ENCODE measurements at places on chromosomes 11 and 22.
A peak's percentile ranks its signal among the peaks of the same experiment; 100 is the strongest.

DNA sequence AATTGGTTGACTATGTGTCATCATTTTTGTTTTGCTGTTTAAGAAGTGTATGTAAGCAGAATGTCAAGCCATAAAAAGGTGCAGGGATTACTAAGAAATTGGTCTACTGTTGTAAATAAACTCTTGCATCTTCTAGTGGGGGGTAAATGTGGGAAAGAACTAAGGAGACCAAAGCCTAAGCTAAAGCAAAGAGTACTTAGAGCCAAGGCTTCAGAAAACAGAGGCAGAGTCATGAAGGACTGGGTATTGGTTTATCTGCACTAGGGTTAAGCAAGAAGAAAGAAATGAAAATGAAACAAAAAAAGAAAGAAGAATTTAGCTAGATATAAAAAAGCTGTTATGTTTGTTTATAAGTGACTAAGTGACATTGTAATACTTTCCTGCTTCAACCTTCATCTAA is 628.1 kb downstream of the METTL15 start:
- H3K4me3 ChIP-seq: no peak overlapping the region
- peaks cover 3% of the 10 kb centered on the region for H3K4me1 ChIP-seq
- no peaks in the 10 kb centered on the region for H3K36me3 ChIP-seq
- peaks cover 74% of the 10 kb centered on the region for H3K27me3 ChIP-seq
- H3K27ac ChIP-seq: no peak overlapping the region
- DNase-seq: no peak

DNA sequence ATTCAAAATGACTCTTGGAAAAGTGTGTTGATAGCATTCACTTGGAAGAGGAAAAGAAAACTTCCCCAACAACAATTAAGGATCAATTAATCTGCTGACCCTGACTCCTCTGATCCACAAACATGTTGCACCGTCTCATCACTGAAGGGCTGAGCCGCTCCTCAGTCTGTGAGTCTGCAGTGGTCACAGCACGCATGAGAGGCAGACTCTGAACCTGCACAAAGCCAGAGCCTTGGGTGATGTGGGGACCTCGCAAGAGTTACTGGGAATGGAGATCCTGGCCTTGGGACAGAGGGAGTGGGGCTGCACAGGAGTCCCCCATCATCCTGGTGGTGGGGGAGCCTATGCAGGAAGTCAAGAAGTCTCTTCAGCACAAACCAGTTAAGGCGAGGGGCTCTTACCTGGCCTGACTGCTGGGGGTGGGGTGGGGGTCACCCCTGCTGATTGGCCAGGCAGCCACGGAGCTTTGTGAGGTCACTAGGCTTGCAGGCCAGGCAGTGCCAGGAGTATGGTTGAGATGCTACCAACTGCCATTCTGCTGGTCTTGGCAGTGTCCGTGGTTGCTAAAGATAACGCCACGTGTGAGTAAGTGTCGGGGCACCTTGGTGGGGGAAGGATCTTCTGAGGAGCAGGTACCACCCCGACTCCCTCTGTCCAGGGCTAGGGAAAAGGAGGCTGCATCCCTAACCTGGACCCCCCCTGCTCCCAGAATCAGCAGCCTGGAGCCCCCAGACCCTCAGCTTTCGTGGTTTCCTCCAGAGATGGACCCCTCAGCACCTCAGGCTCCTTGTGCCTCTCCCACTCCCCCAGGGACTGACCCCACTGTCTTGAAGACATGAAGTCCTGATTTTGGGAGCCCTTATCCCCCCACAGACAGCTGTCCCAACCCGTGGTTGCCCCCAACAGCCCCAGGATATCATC is at the start of gene ACR:
ACR (plus strand) TSS at position 477 of the 921 bp plus-strand sequence; CDS start at position 509, 32 bp downstream.
- no peaks in the 10 kb centered on the region for H3K36me3 ChIP-seq
- no peak within 1 kb of the TSS for H3K27ac ChIP-seq
- H3K27me3 ChIP-seq: peaks cover 45% of the 10 kb centered on the region
- H3K4me3 ChIP-seq: no peak within 1 kb of the TSS
- peak; percentile 44 for DNase-seq

GRCh38 chr11:92259861-92260260 is 35.2 kb downstream of the FAT3 start:
- H3K4me1 ChIP-seq: peaks cover 5% of the 10 kb centered on the region
- no peaks in the 10 kb centered on the region for H3K36me3 ChIP-seq
- H3K4me3 ChIP-seq: no peak overlapping the region
- no peak for DNase-seq
- peak overlapping the region; percentile 16 for H3K27ac ChIP-seq

GRCh38 chr11:131609337-131609736 is 238.9 kb downstream of the NTM start:
- no peak for DNase-seq
- peaks cover 10% of the 10 kb centered on the region for H3K4me1 ChIP-seq
- H3K36me3 ChIP-seq: no peaks in the 10 kb centered on the region
- no peak overlapping the region for H3K4me3 ChIP-seq
